ENCODE measurements at places on chromosomes 7 and 10. TPM values are rescaled to one million over a fixed set of nuclear protein-coding genes. Genes with fewer than 3 reads are reported as not detected.

Gene ADIRF
- 21.7 TPM for total RNA-seq

Gene NUTM2A
- total RNA-seq, result 1.5 TPM

Gene TMEM26
- total RNA-seq, result 0.89 TPM

Gene NPC1L1
- total RNA-seq, result not detected

Gene CPA4
- 28.1 TPM for total RNA-seq

Gene VSTM2A
- total RNA-seq, result not detected

Gene DNMBP
- 12.4 TPM for total RNA-seq

Gene PIK3CG
- not detected for total RNA-seq

Gene FAM237B
- total RNA-seq, result not detected

Gene CDH23
- under 0.01 TPM for total RNA-seq

Gene CRYGN
- not detected for total RNA-seq

Gene GTF2IRD2
- 3.5 TPM for total RNA-seq

Gene WNT2
- 1.3 TPM for total RNA-seq

Gene ZNF503
- total RNA-seq, result 17.0 TPM

Gene PTPRN2
- total RNA-seq, result 0.74 TPM

Gene PRRT4
- total RNA-seq, result 0.17 TPM

Gene NEUROD6
- total RNA-seq, result not detected

All from bronchus fibroblast of lung (primary cell).